Activated CD4-positive, CD25-positive, alpha-beta regulatory T cell treated with anti-CD3 and anti-CD28 coated beads, Interleukin-2, amount 50 U/mL, for 72 hours (primary cell): ENCODE measurements at places on chromosomes 4 and X.

- no peak for DNase-seq
Measured at GRCh38 chr4:24855741-24856140, 57.1 kb downstream of the CCDC149 start.

DNA sequence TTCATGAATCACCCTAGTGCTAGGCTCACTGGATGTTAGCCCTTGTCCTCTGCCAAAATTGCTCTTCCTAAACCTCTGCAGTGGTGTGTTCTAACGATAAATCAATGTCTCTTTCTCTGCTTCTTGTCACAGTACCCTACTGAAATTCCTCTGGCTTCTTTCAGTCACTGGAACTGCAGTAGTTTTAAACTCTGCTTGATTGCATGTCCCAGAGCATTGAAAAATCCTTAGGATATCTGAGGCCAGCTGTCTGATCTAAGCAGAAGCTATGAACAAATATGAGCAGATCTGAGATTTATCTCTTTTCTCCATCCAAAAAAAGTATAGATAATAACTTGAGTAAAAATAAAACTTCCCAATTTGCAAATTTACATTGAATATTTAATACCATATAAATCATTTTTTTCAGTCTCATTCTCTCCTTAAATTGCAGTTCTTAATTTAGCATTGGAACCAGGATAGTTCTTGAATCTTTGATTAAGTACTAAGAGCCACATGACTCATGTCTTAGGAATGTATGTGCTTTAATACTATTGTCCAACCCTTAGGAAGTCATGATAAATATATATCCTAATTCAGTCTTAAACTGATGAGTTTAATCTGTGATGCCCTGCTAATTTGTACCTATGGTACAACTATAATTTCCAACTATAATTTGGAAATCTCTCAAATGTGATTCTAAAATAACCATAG, 169.7 kb downstream of the PDHA2 start:
- DNase-seq: no peak

DNA sequence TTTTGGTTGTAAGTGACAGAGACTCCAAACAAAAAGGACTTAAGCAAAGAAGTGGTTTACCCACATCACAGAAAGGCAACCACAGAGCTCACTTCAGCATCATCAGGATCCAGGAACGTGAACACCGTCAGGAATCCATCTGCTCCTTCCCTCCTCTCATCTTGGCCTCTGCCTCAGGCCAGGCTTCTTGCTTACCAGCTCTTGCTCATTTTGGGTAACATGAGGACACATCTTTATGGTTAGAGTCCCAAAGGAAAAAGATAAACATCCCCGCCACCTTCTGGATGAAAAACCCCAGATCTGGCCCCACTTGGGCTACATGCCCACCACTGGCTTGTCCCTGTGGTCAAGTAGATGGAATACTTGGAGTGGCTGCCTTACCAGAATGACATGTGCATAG, 176.8 kb upstream of the RPL34 start:
- no peak for DNase-seq

- DNase-seq: no peak
Measured at GRCh38 chr4:107276052-107276451, 239.9 kb upstream of the DKK2 start.

DNA sequence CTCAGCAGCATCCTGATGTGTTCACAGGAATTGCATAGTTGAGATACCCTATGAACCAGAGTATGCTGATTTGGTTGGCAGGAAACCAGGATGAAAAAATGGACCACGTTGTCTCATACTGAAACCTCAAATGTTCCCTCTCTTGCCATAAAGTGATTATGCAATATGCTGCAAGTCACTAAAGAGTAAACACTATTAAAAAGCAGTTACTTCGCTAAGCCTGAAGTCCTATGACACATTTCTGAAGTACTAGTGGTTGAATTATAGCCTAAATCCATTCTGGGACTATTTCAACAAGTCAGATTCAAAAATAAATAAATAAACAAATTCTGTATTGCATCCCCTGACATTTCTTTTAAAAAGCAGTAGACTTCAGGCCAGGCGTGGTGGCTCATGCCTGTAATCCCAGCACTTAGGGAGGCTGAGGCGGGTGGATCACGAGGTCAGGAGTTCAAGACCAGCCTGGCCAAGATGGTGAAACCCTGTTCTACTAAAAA, 106.0 kb upstream of the NAP1L5 start:
- DNase-seq: no peak

- no peak for DNase-seq
Measured at GRCh38 chrX:11105080-11105479, 6.1 kb upstream of the HCCS start.

DNA sequence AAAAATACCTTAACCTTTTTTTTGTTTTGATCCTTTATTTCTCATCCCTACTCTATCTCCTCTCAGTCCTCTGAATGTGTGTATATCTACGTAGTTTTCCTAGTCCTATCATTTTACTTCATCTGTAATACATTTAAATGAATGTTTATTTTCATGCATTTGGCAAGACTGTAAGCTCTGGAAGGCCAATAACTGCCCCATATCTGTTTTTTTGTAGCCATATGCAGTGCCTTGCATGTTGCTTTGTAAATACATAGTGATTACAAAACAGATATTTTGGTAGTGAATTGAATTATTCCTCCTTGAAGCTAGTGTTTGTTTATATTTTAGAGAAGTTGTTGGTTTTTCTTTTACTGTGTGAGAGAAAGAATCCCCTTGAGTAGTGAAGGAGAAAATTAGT, 450.2 kb downstream of the PCDH18 start:
- DNase-seq: no peak

DNA sequence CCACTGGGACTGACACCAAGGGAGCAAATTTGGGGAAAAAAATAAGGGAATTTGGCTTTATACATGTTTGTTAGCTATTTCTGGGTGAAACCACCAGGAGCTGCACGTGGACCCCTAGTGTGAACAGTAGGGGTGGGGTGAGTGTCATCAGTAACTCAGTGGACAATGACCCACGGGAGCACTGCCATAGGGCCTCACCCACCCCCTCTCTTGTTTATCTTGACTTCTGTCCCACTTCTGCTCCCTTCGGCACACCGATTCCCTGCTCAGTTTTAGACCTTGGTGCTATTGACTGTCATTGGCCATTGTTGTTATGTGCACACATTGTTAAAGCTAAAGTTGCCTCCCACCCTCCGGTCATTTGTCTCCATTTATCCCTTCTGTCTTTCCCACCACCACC, 9.0 kb downstream of the ACOX3 start:
- no peak for DNase-seq

- no peak for DNase-seq
Measured at GRCh38 chr4:183527326-183527725, 22.5 kb downstream of the ING2 start.

- DNase-seq: no peak
Measured at GRCh38 chrX:117607561-117607960, 509.0 kb downstream of the KLHL13 start.

DNA sequence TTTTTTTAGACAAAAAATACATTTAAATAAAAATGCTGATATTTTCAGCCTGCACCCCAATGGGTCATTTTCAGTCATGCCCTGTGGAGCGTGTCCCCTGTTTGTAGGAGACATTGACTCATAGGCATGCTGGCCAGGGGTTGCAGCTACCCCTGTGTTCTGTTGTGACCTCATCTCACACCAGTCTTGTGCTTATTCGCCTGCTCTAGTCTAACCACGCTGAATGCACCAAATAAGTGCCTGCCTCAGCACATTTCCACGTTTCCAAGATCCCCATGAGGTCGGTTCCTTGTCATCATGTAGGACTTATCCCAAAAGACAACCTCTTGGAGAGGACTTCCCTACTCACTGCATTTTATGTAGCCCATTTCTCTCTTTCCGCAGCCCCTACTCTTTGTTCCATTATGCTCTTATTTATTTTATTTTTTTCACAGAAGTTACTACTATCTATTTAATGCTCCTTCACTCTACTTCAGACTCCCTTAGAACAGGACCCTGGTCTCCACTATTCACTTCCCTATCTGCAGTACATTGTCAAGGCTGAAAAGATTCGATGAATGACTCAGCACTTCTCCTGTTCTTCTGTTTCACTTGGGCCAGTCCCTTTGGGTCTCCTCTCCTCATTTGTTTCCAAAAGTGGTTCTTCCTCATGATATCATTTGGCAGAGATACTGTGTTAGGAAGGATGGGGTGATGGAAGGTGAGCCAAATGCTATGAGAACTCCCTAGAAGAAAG, 109.7 kb downstream of the MSL3 start:
- DNase-seq: no peak

- DNase-seq: no peak
Measured at GRCh38 chr4:150720973-150721518, 139.1 kb downstream of the MAB21L2 start.

DNA sequence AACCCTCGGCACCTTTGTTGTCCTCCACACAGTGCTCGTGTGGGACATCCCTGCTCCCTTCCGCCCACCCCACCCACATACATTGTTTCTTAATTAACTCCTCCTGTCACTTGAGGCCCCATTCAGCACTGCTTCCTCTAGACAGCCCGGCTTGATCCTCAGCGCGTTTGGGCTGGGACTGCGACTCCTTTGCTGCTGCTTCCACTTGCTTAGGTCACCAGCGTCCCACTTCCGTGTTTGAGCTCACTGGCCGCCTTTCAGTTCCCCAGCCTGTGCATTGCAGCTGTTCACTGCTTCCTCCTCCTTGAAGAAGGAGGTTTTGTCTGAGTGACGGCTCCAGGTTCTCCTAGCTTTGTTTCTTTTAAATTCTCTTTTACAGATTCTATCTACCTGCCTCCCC, 16.1 kb downstream of the RNF4 start:
- DNase-seq: peak; percentile 50
